ENCODE measurements at places on chromosomes 1 and 21.

DNA sequence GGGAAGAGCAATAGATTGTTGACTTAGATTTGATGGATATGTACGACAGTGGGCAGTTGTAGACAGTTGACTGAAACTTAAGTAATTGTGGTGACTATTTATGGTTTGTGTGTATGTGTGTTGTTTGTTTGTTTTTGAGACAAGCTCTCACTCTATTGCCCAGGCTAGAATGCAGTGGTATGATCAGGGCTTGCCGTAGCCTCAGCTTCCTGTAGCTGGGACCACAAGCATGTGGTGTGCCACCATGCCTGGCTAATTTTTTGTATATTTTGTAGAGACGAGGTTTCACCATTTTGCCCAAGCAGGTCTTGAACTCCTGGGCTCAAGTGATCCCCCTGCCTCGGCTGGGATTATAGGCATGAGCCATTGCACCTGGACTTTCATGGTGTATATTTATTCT is 9.8 kb downstream of the SDHC start:
- peaks cover 4% of the 10 kb centered on the region for H3K36me3 ChIP-seq
- H3K4me3 ChIP-seq = no peak overlapping the region
- no peaks in the 10 kb centered on the region for H3K4me1 ChIP-seq
- no peak for DNase-seq
- H3K27ac ChIP-seq = no peak overlapping the region

GRCh38 chr1:227072991-227073390 is 132.9 kb downstream of the COQ8A start:
- DNase-seq = no peak
- no peaks in the 10 kb centered on the region for H3K27me3 ChIP-seq
- no peaks in the 10 kb centered on the region for H3K4me1 ChIP-seq
- no peak overlapping the region for H3K27ac ChIP-seq
- no peaks in the 10 kb centered on the region for H3K36me3 ChIP-seq

GRCh38 chr1:228270032-228270431 is 62.2 kb downstream of the OBSCN start:
- no peak overlapping the region for H3K27ac ChIP-seq
- no peaks in the 10 kb centered on the region for H3K27me3 ChIP-seq
- H3K4me1 ChIP-seq = no peaks in the 10 kb centered on the region
- DNase-seq = no peak

GRCh38 chr1:221756830-221757551 is 15.1 kb upstream of the DUSP10 start:
- DNase-seq = no peak
- H3K27me3 ChIP-seq = no peaks in the 10 kb centered on the region
- no peak overlapping the region for H3K4me3 ChIP-seq
- H3K27ac ChIP-seq = no peak overlapping the region
- H3K36me3 ChIP-seq = no peaks in the 10 kb centered on the region

- DNase-seq = no peak
- H3K27ac ChIP-seq = no peak overlapping the region
- no peak overlapping the region for H3K4me3 ChIP-seq
- H3K27me3 ChIP-seq = no peaks in the 10 kb centered on the region
Observed at GRCh38 chr1:168958562-168959289, 147.8 kb upstream of the ATP1B1 start.

DNA sequence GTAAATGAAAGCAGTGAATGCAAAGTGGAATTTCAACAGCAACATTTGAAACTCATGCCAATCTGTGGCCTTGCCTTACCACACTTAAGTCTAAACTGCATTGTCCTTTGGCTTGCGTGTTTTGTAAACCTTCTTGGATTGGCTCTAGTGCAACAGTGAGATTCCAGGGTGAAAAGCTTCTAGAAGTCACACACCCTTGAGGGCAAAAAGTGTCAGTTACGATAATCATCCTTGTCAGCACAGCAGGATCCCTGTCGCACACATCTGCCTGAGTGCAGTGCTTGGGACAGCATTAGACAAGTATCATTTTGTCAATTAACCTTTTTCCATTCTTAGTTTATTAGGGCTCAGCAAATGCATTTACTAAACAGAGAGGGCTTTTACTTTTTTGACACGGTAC is 243.4 kb upstream of the PTBP2 start:
- H3K27me3 ChIP-seq = peaks cover 44% of the 10 kb centered on the region
- H3K27ac ChIP-seq = no peak overlapping the region
- H3K36me3 ChIP-seq = no peaks in the 10 kb centered on the region
- DNase-seq = no peak

DNA sequence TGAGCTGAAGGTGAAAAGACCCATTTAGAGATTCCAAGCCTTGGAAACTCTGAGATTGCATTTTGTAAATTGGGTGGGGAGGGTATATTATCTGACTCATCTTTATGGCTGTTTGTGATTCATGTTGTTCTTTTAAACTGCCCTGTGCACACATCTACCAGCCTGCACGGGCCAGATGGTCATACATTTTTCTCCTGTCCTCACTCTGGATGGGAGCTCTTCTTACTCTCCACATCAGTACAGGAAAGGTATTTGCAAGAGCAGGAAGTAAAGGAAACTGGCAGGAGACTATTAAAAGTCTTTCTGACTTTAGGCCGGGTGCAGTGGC is 14.3 kb upstream of the NMNAT2 start:
- DNase-seq = no peak
- H3K36me3 ChIP-seq = no peaks in the 10 kb centered on the region
- 0 out of 2 replicates have a peak, but pooled peaks cover 2% of the 10 kb centered on the region for H3K4me1 ChIP-seq
- no peak overlapping the region for H3K4me3 ChIP-seq
- H3K27ac ChIP-seq = no peak overlapping the region

DNA sequence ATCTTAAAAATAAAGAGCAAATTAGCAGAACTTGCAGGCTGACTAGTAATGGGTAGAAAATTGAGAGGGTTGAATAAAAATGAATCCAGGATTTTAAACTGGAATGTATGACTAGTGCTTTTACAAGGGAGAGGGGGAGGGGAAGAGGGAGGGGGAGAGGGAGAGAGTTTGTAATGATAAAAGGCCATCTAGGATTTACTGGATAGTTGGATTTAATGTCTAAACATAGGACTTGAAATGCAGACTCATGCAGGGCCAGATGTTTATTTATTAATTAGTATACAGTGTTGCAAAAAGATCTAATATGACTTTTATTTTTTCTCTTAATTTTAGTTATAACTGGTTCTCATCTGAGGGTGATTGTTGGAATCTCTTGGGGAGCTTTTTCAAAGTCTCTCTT is 4.3 kb downstream of the ZNF326 start:
- DNase-seq = no peak
- no peaks in the 10 kb centered on the region for H3K36me3 ChIP-seq
- no peaks in the 10 kb centered on the region for H3K4me1 ChIP-seq
- no peak overlapping the region for H3K4me3 ChIP-seq

All from iPS DF 6.9 (cell line).